ENCODE measurements at places on chromosomes 2 and 18.

- no peak for DNase-seq
Observed at GRCh38 chr2:168490015-168490874, 34.2 kb downstream of the CERS6 start.

DNA sequence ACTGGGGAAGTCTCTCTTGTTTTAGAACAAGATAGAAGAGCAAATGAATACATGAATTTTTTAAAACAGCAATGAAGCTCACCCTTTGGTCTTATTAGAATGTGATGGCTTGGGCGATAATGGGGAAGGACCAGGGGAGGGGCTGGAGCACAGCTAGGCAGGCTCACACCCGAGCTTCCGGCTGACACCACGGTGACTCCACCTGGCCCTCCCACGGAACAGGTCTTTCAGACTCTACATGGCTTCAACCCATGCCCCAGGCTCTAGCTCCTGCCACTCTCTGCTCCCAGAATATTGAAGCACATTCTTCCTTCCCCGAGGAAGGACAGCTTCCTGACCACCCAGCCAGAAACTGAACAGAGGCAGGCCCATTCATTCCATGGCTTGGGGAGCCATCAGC, 127.5 kb upstream of the AGAP1 start:
- DNase-seq: no peak

DNA sequence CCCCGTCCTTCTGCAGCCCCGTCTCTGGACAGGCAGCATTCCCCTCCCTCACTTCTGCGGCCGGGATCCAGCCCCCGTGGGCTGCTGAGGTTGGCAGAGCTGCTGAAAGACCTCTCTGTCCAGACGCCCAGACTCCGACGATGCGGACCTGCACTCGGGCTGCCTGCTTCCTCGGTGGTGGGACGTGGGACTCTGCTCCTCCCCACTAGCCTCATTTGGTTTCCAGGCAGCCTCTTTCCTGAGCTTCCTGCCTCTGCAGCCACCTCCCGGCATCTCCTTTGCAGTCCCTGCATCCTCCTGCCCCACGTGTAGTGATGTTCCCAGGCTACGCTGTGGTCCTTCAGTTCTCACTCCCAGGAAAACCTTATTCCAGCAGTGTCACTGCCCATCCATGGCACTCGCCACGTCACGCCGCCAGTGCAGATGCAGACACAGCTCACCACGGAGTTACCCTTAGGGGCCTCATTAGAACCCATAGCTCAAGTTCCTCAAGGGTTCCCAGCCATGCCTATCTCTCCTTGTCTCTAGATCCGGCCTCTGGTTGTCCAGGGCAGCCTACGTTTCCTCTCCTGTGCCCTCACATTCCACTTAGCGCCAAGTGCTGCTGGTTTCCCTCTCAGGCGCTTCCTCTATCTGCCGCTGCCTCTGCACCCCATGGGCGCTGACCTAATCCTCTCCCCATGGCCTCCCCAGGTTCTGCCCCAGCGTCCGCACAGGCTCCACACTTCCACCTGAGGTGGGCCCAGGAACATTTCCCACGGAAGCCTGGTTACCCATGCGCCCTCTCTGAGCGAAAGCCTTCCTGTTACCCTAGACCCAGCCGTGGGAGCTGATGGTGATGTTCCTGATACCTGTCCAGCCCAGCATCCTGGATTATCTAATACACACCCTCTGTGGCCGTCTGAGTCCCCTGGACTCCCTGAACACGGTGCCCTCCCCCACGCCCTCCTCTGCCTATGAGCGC, 318.3 kb upstream of the MYT1L start:
- no peak for DNase-seq

GRCh38 chr18:58593938-58594337, 35.0 kb downstream of the ALPK2 start:
- DNase-seq: no peak

GRCh38 chr2:120736624-120737339, 1.1 kb downstream of the GLI2 start:
- DNase-seq: no peak
